Stimulated activated CD8-positive, alpha-beta memory T cell treated with anti-CD3 and anti-CD28 coated beads, Interleukin-7, amount 100 ng/mL, for 48 hours (primary cell): ENCODE measurements at places on chromosomes 1 and 21.

DNA sequence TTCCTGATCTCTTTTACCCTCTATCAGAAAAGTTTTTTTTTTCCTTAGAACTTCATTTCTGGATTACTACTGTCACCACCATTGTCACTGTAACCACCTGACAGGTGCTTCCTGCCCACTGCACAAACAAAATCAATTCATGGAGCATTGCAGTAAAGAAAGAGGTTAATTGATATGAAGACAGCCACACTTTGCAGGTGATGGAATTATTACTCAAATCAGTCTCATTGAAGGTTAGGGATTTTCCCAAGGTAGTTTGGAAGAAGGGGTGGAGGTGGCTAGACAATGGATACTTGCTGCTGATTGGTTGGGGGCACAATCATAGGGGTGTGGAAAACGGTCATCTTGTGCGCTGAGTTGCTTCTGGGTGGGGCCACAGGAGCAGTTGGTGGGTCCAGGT, 230.8 kb upstream of the CACYBP start:
- no peak for DNase-seq

DNA sequence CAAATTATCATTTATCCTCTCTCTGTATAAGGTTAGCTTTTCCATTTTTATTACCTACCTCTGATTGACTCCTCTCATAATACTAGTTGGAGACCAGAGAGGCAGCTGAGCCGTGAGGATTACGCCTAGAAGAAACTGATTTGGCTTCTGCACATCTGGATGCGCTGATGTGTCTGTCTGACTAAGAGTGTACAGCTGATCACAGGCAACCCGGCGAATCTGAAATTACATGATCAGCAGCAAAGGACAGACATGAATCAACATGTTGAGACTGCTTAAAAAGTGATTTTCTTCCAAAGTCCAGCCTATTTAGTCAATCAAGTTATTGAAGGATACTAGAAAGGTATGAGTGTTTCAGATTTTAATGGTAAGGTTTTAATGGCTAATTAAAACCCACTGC, 81.2 kb downstream of the PCSK9 start:
- no peak for DNase-seq

GRCh38 chr1:42340901-42341300, 5.9 kb upstream of the FOXJ3 start:
- no peak for DNase-seq

- DNase-seq: no peak
Measured at GRCh38 chr1:200302921-200303290, 106.9 kb downstream of the ZNF281 start.

- DNase-seq: peak; percentile 52
Measured at GRCh38 chr1:160625725-160626498, 20.9 kb downstream of the SLAMF1 start.

DNA sequence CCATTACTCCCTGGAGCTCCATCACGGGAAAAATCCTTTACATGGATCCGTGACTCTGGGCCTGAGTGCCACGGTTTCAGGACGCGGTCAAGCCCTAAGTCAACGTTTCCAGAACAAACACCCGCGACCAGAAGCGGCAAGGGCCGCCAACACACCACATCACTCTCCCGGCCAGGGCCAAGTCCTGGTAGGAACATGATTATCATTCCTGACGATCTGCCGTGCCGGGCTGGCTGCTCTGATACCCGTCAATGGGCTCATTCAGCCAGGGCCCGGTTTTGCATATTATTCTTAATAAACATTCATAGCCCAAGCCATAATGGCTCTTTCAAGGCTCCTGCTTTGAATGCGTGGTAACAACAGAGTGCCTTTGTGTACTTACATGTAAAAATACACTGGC, 44.6 kb upstream of the SIM2 start:
- DNase-seq: no peak

GRCh38 chr1:95232646-95233318, 1.2 kb upstream of the RWDD3 start:
- DNase-seq: no peak

- DNase-seq: no peak
Measured at GRCh38 chr1:44294588-44295007, 60.5 kb downstream of the ERI3 start.

- no peak for DNase-seq
Measured at GRCh38 chr1:62448221-62448933, 11.5 kb downstream of the USP1 start.

- no peak for DNase-seq
Measured at GRCh38 chr1:60904099-60904851, 178.1 kb upstream of the NFIA start.

DNA sequence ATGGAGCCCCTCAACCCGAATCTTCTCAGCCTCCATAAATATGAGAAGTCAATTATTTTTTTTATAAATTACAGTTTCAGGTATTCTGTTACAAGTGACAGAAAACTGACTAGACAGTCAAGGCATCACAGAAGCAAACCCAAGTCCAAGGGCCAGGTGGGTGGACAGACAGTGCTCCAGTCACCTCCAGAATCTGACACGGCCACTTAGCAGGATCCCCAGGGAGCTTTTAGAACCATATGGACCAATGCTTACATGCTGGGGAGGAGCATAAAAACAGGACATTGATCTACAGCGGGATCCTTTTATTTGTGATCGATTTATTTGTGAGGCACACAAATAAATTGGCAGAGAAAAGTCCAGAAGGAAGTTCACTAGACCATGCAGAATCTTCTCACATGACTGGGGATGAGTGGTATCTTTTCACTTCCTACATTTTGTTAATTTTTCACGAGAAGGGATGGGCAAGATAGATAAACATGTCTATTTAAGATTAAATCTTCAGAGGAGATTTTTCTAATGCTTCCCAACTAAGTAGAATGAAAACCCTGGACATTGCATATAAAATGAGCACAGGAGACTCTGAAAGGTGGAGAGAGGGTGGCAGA, 15.0 kb downstream of the ZNF496 start:
- no peak for DNase-seq

DNA sequence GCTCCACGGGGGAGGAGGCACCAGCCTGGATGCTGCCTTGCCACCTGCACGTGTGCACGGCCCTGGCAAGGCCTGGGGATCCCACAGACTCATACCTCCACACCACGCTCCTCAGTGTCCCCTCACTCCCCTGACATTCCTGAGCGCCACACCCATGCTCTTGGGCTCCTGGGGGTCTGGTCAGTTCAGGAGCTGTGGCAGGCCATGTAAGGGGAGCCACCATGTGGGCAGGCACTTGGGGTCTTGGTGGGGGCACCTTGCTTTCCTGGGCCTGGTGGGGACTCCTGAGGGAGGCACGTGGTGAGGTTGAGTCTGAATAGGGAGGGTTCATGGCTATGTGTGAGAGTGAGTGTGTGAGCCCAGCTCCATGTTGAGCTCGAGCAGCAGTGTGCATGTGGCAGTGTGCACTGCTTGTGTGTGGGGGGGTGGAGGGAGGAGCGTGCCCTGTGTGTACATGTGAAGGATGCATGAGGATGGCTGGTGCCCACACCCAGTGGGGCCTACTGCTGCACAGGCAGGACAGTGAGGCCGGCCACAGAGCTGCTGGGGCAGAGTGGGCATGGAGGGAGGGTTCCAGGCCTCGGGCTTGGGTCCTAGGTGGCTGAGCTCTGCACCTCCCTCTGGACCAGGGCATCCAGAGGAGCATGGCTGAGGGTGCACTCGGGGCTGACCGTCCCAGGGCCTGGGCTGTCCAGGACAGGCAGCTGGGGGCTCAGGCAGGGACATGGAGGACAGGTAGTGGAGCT, 1.6 kb downstream of the GJC2 start:
- no peak for DNase-seq

- DNase-seq: no peak
Measured at GRCh38 chr1:159775716-159776115, 5.0 kb upstream of the DUSP23 start.

- DNase-seq: no peak
Measured at GRCh38 chr1:71023515-71023914, 24.1 kb downstream of the PTGER3 start.

DNA sequence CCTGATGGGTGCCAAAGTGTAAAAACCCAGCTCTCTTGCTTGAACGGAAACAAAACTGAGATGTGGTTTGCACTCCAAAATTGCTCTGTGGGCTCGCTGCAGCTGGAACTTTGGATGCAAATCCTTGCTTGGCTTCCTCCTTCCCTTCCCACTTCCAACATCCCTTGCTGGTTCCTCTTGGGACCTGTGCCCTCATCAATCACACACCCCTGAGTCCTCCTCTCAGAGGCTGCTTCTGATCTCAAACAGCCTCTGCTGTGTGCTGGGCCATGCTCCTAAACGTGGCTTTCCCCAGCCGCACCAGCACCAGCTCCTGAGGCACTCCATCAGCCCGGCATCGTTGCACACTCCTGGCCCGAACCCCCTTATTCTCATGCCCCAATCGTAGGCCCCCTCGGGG, 124.3 kb upstream of the RAB4A start:
- no peak for DNase-seq

DNA sequence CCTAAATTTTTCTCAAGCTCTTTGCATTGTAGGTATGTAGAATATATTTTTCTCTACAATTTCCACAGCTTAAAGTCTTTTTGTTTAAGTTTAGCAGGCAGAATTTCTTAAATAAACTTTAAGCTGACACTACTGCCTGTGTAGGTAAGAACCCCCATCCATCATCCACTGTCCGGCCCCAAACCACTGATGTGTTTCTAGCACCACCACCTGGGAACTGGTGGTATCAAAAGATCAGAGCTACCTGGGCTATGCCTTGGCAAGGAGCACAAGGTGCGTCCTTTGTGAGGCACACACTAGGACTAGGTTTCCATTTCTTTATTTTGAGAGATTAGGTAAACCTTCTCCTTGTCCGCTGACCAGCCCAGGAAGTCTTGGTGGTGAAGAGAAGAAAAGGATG, 10.5 kb upstream of the LELP1 start:
- no peak for DNase-seq

- no peak for DNase-seq
Measured at GRCh38 chr1:233406339-233406960, 78.9 kb downstream of the MAP3K21 start.

- DNase-seq: no peak
Measured at GRCh38 chr1:243563732-243564131, 286.3 kb downstream of the AKT3 start.

DNA sequence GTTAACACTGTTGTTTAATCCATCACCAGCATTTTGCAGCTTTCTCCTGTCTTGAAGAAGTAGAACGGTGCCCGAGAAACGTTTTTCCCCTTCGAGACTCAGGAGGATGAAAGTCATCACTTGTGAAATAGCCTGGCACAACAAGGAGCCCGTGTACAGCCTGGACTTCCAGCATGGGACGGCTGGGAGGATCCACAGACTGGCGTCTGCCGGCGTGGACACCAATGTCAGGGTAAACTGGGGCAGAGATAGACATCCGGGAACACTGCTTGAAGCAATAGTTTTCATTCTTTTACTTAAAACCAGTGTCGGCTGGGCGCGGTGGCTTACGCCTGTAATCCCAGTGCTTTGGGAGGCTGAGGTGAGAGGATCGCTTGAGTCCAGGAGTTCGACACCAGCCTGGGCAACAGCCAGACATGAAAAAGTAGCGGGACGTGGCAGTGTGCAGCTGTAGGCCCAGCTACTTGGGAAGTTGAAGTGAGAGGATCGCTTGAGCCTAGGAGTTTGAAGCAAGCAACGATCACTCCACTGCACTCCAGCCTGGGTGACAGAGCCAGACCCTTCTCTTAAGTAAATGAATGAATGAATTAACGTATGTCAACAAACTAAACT, 945 bp downstream of the CHAF1B start:
- no peak for DNase-seq

- no peak for DNase-seq
Measured at GRCh38 chr1:178031856-178032320, 62.0 kb upstream of the RASAL2 start.

GRCh38 chr1:44408632-44409602, 3.9 kb downstream of the RNF220 start:
- DNase-seq: no peak

- DNase-seq: no peak
Measured at GRCh38 chr1:200890818-200891773, 3.6 kb upstream of the INAVA start.

DNA sequence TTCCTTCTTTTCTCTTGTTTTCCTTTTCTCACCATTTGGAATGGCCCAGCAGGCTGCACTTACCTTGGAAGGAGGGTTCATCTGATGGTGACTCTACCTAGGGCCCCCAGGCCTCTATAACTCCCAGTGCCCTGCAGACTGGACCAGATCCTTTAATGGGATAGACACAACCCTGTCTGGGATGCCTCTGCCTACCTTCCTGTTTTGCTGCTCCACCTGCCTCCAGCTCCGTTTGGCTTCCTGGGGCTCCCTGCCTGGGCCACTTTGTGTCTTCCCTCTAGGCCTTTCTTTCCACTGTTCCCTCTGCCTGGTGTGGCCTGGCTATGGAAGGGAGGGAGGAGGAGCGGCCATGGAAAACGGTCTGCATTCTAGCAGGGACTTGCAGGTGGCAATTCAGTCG, 7.5 kb downstream of the PCSK9 start:
- DNase-seq: no peak

DNA sequence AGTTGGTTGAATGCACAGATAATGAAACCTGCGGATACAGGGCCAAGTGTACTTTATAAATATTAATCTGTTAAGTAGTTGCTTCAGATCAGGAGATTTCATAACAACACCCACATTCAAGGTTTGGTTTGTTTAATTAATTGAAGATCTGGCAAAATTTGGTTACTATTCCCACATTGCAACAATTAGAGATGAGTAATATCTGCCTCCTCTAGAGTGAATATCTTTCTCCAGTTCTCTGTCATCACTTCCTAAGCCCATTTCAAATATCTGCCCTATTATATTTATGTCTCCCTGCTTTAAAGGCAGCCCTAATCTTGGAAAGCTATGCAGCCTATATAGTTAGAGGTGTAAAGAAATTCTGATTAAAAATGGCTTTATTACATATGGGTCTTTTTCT, 61.4 kb downstream of the PPP2R5A start:
- no peak for DNase-seq

DNA sequence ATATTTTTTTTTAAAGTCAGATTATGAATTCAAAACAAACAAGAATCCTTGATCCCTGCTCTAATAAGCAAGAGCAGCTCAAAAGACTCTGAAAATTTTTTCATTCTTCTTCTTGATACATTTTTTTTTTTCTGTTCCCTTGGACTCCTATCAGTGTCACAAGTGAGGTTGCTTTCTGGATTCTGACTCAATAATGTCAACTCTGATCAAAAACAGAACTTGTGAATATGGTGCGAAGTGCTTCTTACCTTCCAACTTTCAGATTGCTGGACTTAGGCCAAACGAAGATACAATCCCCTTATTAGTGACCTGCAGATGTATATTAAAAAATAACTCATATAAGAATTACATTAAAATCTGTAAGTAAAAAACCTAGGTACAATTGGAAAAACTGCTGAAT, 136.1 kb downstream of the GPATCH2 start:
- DNase-seq: no peak

GRCh38 chr1:154720328-154721297, 112.6 kb upstream of the ADAR start:
- no peak for DNase-seq

GRCh38 chr21:46122237-46122671, 24.3 kb downstream of the COL6A2 start:
- DNase-seq: no peak

GRCh38 chr1:180156201-180156600, 1.5 kb downstream of the QSOX1 start:
- no peak for DNase-seq

GRCh38 chr1:204278251-204278650, 64.5 kb upstream of the GOLT1A start:
- no peak for DNase-seq
